CD4-positive, alpha-beta T cell treated with Interleukin-4 for 4 hours (primary cell): ENCODE measurements at places on chromosomes 1 and 21.

GRCh38 chr1:61079296-61079897 is 3.0 kb upstream of the NFIA start:
- DNase-seq = no peak

- no peak for DNase-seq
These were observed 294.6 kb downstream of the TTLL7 start for GRCh38 chr1:83704350-83704749.

GRCh38 chr1:178867670-178868069 is 3.2 kb downstream of the ANGPTL1 start:
- DNase-seq = no peak

- peak; percentile 2 for DNase-seq
These were observed 488.0 kb upstream of the B3GALT2 start for GRCh38 chr1:193674292-193674944.

- no peak for DNase-seq
These were observed 17.5 kb downstream of the ADGRB2 start for GRCh38 chr1:31746687-31747086.

GRCh38 chr1:32742199-32742947 is 39.8 kb upstream of the SYNC start:
- no peak for DNase-seq

- DNase-seq = no peak
These were observed 25.6 kb upstream of the WNT4 start for GRCh38 chr1:22168412-22168973.

DNA sequence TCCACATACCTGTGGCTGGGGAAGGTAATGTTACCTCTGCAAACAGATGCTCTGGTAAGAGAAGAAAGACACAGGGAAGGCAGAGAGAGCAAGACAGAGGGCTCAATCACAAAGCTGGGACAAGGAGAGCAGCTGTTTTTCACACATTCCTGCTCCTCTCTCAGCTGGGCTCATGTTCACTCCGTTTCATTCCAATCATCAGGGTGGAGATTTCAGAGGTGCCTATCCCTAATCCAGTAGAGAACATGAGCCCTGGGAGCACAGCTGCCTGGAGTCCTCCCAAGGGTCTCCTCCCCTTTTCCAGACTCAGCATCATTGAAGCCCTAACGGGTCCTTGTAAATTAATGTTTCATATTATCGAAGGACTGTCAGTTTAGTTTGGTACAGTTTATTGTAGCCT is 19.4 kb downstream of the GADD45A start:
- no peak for DNase-seq

- no peak for DNase-seq
These were observed 93.7 kb upstream of the LPGAT1 start for GRCh38 chr1:211924256-211924655.

- no peak for DNase-seq
These were observed 70.4 kb downstream of the AJAP1 start for GRCh38 chr1:4724695-4725250.

DNA sequence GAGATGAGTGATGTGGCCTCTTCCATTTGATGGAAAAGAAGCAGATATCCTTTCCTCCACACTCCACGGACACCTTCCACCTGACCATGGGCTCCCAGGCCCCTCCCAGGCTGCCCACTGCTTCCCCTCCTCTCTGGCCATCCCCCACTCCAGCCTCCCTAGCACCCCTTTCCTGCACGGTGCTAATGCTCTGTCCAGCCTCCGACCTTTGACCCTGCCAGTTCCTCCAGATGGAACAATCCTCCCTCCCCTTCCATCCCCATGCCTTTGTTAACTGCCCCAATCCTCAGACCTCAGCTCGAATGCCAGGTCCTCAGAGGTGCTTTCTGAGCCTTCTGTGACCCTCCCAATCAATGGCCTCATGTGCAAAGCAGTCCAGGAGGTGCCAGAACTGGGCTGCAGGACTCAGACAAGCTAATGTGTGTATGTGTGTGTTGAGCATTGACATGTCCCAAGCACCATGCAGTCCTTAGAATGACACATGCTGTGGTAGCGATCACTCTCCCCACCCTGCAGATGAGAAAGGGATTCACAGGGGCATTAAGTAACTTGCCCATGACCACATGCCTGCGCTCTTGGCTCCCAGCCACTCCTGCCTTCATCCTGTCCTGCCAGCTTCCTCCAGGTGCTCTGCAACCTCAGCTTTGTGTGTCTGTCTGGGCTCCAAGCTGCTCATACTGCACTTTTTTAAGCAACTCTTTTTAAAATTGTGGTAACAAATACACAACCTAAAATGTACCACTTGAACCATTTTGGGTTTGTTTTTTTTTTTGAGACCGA is 63.5 kb upstream of the EDN2 start:
- DNase-seq = no peak

DNA sequence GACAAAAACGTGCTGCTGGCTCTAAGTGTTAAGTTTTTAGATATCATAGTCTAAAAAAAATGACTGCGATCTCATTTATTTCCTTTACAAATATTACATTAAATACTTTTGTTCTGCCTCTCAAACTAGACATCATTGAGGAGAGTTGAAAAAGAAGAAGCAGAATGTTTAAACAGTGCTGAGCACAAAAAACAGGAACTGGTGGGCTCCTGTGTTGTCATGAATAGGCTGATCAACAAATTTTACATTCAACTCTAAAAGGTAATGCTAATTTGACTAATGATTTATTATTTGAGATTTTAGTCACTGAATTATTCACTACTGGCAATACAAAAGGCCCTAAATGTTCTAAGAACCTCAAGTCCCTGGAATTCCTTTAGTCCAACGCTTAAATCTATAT is 66.1 kb downstream of the GPATCH2 start:
- no peak for DNase-seq

DNA sequence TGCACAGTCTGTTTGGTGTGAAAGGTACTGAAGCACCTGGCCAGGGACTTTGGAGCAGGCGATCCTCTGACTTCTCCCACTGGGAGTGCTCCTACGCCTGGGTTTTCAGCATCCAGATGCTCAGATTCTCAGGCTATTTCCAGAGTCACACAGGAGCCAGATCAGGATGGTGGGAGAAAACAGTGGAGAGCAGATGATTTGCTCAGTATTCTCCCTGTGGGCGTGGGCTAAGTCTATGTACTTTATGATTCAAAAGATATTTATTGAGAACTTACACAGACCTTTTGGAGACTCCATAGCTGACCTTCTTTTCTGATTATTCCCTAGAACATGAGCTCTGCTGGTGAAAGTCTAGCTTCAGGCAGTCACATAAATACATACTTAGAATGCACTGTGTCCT is 134.6 kb downstream of the TENT5C start:
- DNase-seq = no peak

DNA sequence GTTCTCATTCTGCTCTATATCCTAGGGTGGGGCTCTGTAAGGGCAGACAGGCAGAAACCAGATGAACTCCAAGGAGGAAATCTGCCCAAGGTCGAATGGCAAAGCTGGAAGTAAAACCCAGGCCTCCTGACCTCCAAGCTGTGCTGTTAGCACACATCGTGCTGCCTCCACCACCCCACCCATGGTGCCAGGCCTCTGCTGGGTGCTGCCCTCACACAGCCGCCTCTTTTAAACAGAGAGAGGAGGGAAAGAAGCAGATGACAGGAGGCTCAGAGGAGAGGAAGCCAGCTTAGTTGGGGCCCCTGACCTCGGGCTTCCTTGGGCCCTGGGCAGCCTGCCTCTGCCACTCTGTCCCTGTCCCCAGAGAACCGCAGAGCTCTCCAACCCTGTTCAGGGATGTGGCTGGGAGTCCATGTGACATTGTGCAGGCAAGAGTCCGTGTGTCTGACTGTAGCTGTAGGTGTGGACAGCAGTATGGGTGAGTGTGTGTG is 1.1 kb downstream of the SYNC start:
- DNase-seq = no peak

- no peak for DNase-seq
These were observed 24.2 kb downstream of the ABL2 start for GRCh38 chr1:179205284-179205683.

DNA sequence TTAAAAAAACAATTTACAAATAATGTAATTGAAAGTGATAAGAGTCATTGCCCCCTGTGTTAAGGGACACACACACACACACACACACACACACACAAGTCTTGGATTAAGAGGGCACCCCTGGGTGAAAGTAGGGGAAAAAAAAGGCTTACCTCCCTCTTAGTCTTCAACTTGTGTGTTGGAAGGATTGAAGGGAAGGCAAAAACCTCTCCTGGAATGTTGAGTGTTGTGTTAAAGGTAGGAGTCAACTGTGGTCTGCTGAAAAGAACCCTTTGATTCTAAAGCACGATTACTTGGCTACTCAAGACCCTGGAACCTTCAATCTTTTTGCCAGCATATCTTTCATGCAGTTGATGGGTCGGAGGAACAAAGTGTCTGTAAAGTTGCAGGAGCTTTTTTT is 6.4 kb downstream of the PBX1 start:
- DNase-seq = no peak

GRCh38 chr21:33966324-33966949 is 50.8 kb upstream of the ATP5PO start:
- DNase-seq = no peak

GRCh38 chr1:27504588-27505419 is 14.8 kb upstream of the WASF2 start:
- DNase-seq = no peak

DNA sequence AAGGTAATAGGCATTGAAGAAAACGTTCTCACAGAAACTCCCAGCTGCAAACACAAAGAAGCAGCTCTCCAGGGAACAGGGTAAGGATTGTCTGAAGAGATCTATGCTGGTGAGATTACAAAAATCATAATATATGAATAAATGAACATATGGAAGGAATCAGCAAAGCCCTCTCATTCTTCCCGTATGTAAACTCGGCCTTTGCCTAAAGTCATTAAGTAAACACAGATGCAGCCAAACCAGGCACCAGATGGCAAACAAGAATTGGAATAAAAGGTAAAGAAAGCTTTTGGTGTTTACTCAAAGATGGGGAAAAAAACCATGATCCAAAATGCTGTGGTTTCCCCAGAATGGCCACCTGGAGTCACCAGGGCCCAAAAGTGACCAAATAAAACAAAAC is 76.6 kb upstream of the HOOK1 start:
- DNase-seq = no peak

GRCh38 chr1:143652744-143653428 is 318.9 kb downstream of the FAM72C start:
- no peak for DNase-seq

GRCh38 chr1:157137408-157138219 is 581 bp downstream of the ETV3 start:
- DNase-seq = no peak

GRCh38 chr1:174971902-174972301 is 27.8 kb upstream of the CACYBP start:
- no peak for DNase-seq

DNA sequence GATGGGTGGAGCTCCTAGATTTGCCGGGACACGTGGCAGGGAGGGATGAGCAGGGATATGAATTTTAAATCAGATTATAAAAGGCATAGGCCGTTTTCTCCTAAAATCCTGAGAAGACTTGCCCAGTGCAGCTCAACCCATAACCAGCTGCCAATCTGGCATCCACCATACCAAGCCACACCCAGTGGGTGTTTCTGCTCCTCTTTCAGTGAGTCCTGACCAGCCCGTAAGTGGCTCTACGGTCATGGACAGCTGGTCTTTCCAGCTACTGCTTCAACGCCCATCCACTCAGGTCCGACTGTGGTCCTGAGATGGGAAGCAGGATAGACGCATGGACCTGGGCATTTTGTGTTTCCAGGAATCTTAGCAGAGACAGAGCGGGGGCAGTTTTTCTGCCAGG is 107.2 kb downstream of the LAMC2 start:
- no peak for DNase-seq

GRCh38 chr21:29470397-29470796 is 171.7 kb downstream of the BACH1 start:
- no peak for DNase-seq

GRCh38 chr1:25832336-25833037 is 12.7 kb downstream of the MTFR1L start:
- DNase-seq = no peak

GRCh38 chr1:194570476-194570875 is 1384.1 kb upstream of the B3GALT2 start:
- DNase-seq = no peak

- DNase-seq = no peak
These were observed 33.6 kb upstream of the GNG5 start for GRCh38 chr1:84539972-84540371.

GRCh38 chr1:182841368-182841988 is 2.3 kb downstream of the DHX9 start:
- no peak for DNase-seq

DNA sequence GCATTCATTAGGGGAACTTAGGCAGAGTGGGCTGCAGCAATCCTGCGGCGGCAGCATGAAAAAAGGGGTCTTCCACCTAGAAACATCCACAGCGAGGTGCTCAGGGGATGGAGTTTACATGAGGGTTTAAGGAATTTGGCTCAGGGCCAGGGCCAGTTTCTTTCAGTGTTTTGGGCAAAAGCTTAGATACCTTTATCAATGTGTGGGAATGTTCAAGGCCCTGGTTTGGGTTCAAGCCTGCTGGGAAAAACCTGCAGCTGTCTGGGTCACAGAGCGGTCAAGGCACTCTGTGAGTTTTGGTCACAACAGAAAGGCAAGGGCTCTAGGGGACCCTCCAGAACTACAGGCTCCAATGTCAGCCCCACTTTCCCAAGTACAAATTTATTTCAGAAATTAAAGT is 230.3 kb downstream of the DISC1 start:
- DNase-seq = no peak

- no peak for DNase-seq
These were observed 35.9 kb downstream of the LYPLAL1 start for GRCh38 chr1:219209578-219209977.

DNA sequence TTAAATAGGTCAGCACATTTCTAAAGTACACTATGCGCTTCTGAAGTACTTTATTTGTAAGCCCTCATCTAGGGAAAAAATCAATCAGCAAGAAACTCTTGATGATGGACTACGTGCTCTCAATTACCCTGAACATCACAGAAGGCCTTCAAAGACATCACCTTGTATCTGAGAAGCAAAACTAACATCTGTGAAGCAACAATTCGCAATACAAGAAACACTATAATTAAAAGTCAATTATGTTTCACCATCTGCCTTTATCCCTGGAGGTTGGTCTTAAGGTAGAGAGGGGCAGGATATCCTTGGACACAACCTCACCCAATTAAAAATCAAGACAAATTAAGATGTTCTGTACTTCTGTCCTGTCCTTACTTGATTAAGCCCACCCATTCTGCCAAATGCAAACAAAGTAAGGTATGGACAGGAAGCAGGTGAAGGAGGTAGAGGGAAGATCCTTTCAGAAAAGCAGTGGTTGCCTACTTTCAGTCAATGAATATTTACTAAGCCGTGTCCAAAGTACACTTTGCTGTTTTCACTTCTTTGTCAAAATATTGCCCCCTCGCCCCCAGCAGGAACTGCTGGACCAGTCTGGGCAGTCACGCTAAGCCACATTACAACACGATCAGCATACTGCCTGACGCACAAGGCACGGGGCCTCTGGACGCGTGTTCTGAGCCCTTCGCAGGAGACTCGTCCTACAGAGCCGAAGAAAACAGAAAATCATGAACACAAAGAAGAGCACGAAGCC is 887 bp downstream of the SLC19A2 start:
- peak; percentile 13 for DNase-seq

- peak; percentile 74 for DNase-seq
These were observed at the start of gene NIBAN1 for GRCh38 chr1:184974056-184974836. NIBAN1 (minus strand) TSS chr1:184974508; CDS start chr1:184974356, 152 bp downstream.

GRCh38 chr1:157334041-157334440 is 195.8 kb upstream of the ETV3 start:
- DNase-seq = no peak

- peak; percentile 95 for DNase-seq
These were observed 1.7 kb downstream of the IRF2BP2 start for GRCh38 chr1:234608025-234608910.
